ENCODE measurements at places on chromosomes 11 and 22. TPM values are rescaled to one million over a fixed set of nuclear protein-coding genes. Genes with fewer than 3 reads are reported as not detected.

OR2D2 gene
- total RNA-seq, result not detected

PLA2G3 gene
- total RNA-seq, result not detected

NRGN gene
- total RNA-seq, result 1.6 TPM

PNPLA5 gene
- total RNA-seq, result not detected

GRCh38 chr11:77813256-77813655 lies 7.3 kb downstream of the RSF1 start:
- no peak for DNase-seq

DNA sequence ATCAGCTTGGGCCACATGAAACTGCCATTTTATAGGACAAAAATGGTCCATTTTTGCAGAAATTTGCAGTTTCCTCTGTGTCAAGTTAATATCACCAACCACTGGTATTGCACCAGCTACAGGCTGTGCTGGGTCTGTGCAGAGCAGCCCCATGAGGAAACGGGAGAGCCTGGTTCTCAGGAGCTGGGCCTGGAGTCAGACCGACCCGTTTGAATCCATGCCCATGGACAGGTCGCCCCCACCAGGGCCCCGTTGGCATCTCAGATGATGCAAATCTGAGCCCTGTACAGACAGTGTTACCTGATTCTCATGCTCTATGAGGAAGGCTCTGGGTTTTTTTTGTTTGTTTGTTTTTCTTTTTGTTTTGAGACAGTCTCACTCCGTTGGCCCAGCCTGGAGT lies 9.8 kb upstream of the SEC14L6 start:
- no peak for DNase-seq

GRCh38 chr11:7787239-7787638 lies 9.5 kb downstream of the OR5P2 start:
- DNase-seq, result no peak

DNA sequence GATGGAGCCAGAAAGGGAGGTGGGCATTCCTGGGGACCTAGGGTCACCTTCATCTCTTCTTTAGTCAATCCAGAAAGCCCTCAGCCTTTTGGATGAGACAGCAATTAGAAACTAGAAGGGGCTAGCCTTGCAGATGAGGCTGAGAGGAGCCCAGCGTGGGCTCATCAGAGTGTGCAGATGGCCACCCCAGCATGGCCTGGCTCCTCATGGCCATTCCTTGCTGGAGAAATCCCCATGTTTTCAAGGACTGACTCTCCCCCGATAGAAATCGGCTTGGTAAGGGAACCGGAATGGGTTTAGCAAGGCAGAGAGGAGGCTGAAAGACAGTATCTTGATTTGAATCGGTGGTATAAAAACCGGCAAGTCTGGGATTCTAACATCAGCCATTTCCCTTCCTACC lies 274.6 kb downstream of the BUD13 start:
- DNase-seq, result no peak

DNA sequence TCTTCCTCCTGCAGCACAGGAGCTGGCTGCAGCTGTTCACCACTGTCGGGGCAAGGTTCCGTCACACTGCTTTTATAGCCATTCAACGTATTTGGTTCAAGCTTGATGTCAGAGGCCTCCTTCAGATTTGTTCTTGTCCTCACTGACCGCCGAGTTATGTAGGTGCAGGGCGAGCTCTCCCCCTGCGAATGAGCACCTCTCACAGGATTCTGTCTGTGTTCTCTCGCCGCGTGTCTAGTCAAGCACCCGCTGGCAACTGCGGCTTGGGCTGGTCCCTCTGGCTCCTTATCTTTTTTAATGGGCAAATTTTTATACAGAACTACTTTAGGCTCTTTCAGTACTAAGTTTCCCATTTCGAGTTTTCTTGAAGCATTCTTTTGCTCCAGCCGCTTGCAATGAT lies 37.4 kb upstream of the CHKA start:
- no peak for DNase-seq

GRCh38 chr22:23070418-23071229 lies at the start of gene GNAZ:
Gene GNAZ (plus strand): TSS chr22:23070519. CDS start chr22:23095696, 25,177 bp downstream.
- no peak for DNase-seq

GRCh38 chr11:19889531-19889930 lies 176.9 kb downstream of the NAV2 start:
- no peak for DNase-seq

DNA sequence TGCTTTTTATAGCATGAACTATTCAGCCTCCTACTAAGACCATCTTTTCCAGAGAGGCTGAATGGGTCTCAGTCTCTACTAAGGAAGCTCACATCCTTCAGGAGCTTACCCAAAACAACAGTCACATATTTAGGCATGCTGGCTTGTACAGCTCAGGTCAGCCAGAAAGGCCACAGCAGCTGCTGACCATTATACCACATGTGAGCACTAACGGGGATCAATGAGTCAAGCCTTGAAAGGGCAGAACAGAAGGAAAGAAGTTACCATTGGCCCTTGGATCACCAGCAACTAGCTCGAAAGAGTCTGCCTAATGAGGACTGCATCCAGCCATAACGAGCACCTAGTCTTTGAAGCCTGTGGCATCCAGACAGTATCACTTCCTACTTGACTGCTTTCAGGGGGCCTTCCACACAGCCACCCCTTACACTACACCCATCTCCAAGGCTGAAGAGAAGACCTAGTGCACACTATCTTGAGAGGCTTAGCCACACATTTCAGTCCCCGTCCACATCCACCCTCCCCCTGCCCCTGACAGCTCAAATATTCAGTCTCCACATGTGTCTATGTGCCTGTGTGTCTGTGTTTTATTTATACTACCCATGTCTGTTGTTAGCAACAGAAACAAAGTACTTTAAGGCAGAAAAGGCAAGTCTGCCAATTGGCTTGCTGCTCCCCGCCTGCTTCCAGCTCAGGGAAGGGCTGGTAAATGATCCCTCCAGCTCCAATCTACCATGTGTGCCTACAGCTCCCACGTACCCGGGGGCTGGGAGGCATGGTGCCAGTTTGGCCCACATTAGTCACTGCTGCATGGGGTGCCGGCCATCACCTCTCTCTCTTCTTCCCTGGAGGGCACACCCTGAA lies 95.5 kb downstream of the RPL27A start:
- peak; percentile 62 for DNase-seq
